Right hindlimb (tissue), 1 donor: ENCODE measurements at places on chromosomes 1 and 21.

DNA sequence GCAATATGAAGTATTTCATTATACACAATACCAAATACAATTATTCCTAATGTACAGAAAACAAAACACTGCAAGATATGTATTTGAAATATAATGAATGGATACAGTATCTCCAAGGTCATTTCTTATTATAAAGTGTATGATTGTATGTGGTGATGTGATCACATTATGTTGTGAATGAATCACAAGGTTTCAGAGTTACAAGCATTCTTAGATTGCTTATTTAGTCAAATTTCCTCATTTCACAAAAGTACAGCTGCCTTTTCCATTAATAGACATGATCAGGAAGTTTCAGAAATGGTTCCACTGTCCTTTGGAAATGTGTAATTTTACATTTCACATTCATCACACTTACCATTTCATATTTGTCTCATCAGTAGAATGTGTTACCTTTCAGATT, 28.3 kb upstream of the NEK7 start:
- DNase-seq: no peak

GRCh38 chr1:156748670-156749418, 2.6 kb downstream of the HDGF start:
- peak; percentile 60 for DNase-seq

DNA sequence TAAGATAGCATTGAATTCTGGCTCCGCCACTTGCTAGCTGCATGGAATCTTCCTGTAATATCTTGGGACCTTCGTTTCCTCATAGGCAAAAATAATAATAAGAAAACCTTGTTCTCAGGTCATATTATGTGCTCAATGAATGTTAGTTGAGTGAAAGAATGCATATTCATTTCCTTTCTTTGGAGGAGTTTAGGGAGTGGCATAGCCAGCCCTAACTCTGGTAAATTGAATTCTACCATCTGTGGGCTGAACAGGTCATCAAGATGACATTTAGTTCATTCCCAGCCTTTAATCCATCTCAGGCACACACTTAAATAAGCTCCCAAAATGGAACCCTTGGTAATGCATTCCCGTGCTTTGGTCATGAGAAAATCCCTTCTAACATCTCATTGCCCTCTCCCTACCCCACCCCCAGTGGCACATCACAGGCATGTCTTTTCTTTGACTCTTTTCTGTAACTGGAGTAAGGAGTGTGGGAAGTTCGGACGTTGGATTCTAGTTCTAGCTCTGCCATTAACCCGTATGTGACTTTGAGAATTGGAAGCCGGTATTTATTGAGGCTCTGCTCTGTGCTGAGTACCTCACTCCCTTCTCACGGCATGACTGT, 13.2 kb upstream of the MYOG start:
- no peak for DNase-seq

DNA sequence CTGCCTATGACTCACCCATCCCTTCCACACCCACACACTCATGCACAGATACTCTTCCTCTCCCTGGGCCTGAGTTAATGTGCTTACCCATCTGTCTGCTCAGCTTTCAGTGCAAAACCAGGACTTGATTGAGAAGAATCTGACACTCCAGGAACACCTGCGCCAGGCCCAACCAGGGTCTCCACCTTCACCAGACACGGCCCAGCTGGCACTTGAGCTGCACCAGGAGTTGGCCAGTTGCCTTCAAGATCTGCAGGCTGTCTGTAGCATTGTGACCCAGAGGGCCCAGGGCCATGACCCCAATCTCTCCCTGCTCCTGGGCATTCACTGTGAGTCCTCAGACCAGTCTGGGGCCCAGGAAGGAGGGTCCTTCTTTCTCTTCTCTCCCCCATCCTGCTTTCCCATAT, 3.5 kb upstream of the SH3BGRL3 start:
- no peak for DNase-seq

DNA sequence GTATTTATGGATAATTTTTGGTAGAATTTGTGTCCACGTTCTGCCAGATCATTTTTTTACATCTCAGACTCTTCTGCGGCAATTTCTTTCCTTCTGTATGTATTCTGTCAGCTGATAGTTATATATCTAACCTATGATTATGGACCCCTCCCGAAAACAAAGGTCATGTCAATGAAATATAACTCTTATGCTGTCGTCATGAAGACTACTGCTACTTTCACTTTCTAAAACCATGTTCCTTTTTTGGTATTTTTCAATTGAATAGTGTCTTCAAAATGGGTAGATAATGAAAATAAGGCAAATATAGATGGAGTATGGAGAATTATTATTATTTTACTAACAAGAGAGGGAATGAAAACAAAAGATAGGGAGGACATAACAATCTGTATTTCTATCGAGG, 3.2 kb downstream of the ANGPTL1 start:
- DNase-seq: no peak

GRCh38 chr1:24970399-24970753, 40.3 kb upstream of the RUNX3 start:
- DNase-seq: no peak

DNA sequence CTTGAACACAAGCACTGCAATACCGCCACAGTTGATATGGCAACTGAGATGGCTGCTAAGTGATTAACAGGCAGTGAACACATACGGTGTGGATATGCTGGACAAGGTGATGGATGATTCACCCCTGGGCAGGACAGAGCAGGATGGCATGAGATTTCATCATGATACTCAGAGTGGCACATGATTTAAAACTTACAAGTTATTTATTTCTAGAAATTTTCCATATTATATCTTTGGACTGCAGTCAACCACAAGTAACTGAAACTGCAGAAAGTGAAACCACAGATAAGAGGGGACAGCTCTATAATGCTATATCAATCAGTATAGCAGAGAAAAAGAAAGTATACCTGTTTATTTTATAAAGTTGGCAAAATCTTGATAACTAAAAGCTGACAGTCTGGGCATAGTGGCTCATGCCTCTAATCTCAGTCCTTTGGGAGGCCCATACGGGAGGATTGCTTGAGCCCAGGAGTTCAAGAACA, 47.9 kb downstream of the PHACTR4 start:
- DNase-seq: no peak

GRCh38 chr1:85629532-85629920, 49.0 kb downstream of the CCN1 start:
- DNase-seq: no peak

DNA sequence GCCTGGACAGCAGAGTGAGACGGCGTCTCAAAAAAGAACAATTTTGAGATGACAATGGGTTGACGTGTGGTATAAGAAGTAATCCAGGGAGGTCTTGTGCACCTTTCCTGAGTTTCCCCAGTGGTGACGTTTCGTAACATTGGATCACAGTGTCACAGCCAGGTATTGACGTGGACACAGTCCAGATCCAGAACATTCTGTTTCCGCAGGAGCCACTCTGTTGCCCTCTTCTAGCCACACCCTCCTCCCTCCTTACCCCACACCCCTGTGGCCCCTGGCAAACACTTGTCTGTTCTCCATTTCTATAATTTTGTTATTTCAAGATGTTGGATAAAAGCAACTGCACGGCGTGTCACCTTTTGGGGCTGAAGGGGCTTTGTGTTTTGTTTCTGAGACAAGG, 6.5 kb upstream of the TRAPPC10 start:
- DNase-seq: no peak

DNA sequence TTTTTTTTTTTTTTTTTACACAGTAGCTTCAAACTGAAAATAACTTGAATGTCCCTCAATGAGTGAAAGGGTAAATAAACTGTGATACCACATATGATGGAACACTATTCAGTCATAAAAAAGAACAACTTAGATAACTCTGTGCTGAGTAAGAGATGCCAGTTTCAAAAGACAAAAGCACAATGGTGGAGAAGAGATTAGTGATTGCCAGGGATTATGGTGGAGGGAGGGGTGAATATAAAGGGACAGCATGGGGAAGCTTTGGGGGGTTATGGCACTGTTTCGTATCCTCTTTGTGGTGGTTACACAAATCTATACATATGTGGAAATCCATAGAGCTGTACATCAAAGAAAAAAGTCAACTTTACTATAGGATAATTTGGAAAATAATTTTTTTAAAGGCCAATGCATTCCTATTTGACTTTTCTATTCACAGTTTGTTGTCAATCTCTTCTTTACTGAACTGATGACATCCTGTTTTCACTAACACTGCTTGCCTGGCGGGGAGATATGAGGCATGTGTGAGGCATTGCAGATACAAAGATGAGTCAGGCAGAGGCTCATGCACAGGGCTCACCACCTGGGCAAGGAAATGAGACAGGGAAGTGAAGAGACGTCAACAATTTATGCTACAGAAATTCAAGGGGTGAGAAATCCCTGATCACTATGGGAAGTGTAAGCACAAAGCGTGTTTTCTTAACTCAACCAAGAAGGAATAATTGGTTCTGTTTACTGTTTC, 302.7 kb downstream of the DUSP10 start:
- no peak for DNase-seq

DNA sequence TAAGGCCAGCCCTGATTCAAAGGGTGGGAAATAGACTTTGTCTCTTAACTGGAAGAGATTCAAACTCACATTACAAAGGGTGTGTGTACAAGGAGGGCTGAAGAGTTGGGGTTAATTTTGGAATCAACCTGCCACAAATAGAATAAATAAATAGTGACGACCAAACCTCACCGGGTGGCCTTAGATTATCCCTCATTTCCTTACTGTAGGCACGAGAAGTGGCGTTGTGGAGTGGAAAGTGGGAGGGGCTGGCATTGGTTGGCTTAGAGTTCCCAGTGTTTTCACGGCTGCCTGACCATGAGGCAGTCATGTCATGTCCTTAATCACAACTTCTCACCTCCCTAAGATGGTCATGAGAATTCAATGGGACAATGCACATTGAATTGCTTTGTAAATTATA, 21.3 kb upstream of the RUNX1 start:
- DNase-seq: no peak

- no peak for DNase-seq
These were observed 299.6 kb upstream of the NCAM2 start for GRCh38 chr21:20698585-20698984.

DNA sequence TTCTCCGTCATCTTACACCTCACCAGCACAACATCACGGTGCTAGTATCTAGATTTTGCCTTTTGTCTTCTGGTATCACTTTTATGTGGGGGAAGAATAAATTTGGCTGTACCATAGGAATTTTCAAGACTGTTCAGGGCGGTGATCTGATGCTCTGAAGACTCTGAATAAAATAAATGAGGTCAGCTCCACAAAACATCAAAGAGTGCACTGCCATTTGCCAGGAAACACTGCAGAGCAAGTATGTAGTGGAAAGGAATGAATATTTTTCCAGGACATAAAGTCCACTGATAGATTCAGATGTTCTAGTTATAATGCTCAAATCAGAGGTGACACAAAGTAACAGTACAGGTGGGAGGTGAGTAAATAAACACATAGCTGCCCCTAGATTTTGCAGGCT, 56.3 kb downstream of the ZP4 start:
- no peak for DNase-seq

GRCh38 chr21:36535618-36536241, 55.8 kb upstream of the CLDN14 start:
- peak; percentile 35 for DNase-seq

DNA sequence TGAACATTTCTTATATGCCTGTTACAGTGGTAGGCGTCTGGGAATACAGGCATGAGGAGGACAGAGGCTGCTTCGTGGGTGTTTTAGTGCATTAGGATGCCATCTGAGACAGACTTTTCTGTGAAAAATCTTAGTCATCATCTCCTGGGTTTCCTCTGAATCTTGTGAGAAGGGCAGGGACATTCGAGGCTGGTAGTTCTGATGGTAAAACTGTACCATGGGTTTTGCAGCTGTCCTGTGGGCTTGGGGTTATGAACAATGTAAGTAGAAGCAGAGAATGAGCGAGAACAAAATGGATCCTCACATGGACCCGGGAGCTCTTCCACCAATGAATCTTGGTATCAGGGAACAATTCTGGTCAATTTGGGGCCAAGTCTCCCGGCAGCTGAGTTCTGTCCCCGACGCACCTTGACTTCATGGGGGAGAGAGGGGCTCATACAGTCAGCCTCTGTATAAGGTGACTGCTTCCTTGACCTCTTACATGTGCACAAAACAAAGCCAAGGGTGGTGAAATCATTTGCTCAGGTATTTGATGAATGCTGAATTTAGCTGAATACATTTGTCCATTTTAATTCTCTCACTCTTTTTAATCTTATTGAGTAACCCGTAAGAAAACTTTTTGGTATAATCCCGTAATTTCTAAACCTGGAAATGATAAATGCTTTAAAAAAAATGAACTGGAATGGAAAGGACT, 63.6 kb upstream of the ERRFI1 start:
- no peak for DNase-seq

- DNase-seq: peak; percentile 76
These were observed 655 bp downstream of the USF1 start for GRCh38 chr1:161044908-161045735.

GRCh38 chr1:29227511-29227910, 3.2 kb downstream of the MECR start:
- DNase-seq: no peak

DNA sequence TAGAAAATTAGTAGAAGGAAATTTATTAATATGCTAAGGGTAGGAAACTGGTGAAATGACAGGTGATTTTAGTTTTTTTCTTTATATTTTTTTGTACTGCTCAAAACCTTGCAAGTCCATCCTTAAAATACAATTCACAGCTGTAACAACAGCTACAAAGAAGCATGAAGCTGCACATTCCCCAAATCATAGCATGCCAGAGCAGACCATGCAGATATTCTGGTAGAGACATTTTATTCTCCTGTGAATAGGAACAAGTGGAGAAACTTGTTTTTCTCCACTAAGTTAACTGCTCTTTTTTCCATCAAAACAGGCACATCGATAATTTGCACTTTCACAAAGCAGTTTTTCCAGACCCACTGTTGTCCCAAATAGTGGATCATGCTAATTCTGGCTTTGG, 1125.7 kb downstream of the BRINP3 start:
- no peak for DNase-seq

DNA sequence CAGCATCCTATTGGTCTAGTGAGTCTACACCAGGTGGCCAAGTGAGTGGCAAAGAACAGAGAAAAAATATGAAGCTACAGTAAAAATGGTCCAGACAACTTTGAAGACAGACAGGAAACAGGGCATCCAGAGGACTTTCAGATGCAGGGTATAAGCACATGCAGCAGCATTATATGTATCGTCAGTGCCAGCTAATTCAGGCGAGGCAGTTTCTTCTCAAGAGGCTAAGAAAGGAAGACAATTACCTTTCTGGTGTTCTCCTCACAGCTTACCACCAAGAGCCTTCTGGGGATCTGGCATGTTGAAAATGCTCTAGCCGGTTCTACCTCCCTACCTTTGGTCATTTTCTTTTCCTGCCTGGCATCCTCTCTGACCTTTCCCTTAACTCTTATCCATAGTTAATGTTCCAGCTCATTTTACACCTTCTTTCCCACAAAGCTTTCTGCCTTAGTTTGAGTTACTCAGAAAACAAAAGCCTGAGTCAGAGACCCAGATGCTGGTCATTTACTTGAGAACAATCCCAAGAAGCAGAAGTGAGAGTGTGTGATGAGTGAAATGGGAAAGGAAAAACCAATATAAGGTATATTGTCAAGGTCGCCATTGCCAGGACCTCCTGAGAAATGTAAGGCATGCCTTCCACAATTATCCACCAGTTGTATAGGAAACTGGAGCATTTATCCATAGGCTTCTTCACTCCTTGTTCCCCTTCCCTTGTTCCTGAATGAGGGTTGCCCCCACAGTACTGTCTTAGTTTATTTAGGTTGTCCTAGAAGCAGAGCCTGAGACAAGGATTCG, 444.1 kb downstream of the PLPP3 start:
- no peak for DNase-seq
